Panc1 (cell line): ENCODE measurements at places on chromosomes 5 and 9.

- peak; percentile 73 for DNase-seq
Measured at GRCh38 chr9:109012009-109012875, 1.1 kb downstream of the CTNNAL1 start.

DNA sequence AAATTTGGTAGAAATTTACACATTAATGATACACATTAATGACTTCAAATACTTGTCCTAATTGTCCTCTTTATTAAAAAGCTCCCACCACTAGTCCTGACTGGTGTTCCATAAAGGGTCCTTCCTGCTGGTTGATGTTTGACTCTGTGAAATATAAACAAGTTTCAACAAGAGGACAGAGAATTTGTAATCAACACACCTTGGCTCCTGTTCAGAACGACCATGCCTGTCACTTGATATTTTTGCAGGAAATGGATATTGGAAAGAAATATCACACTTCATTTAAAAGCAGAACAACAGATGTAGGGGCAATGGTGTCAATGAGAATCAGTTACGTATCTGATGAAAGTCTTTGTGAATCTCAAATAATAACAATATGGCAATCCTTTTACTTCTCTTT, 211.7 kb downstream of the ENC1 start:
- no peak for DNase-seq

GRCh38 chr9:121053544-121053943, 3.5 kb upstream of the C5 start:
- DNase-seq, result no peak

- no peak for DNase-seq
Measured at GRCh38 chr9:32161720-32162119, 222.7 kb upstream of the ACO1 start.

- no peak for DNase-seq
Measured at GRCh38 chr5:150630016-150630415, 10.4 kb upstream of the SYNPO start.

- DNase-seq, result no peak
Measured at GRCh38 chr5:176501333-176501732, 35.9 kb downstream of the RNF44 start.

GRCh38 chr9:134066526-134066912, 1.3 kb downstream of the BRD3 start:
- no peak for DNase-seq
